ENCODE measurements at places on chromosomes 3 and 15.
A peak's percentile ranks its signal among the peaks of the same experiment; 100 is the strongest.

GRCh38 chr3:119205685-119206084 is 32.3 kb downstream of the UPK1B start:
- DNase-seq, result no peak

DNA sequence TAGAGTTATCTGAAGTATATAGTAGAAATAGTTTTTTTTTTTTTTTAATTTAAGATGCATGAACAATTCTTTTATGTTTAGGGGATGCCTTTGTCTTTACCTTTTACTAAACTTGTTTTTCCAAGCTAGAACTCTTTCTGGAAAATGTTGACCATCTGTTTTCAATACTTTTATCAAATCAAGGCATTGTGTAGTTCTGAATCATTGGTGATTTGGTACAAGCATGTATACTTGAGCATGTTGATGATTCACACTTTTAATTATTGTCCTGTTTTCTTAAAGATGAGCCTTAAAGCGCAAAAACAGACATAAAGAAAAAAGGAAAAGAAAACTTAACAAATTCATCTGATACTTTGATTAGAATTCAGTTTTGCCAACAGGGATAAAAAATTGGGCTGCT is 28.3 kb downstream of the PDCD6IP start:
- DNase-seq, result peak; percentile 27

GRCh38 chr15:76163457-76164295 is 103.9 kb downstream of the TMEM266 start:
- DNase-seq, result no peak

DNA sequence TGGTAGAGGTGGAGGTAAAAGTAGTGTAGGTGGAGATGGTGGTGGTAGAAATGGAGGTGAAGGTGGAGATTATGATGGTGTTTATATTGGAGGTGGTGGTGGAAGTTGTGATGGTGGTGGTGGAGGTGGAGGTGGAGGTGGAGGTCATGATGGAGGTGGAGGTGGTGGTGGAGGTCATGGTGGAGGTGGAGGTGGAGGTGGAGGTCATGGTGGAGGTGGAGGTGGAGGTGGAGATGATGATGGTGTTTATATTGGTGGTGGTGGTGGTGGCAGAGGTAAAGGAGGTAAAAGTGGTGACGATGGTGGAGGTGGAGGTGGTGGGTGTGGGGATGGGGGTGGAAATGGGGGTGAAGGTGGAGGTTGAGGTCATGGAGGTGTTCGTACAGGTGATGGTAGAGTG is 107.8 kb downstream of the ASB7 start:
- DNase-seq, result no peak

DNA sequence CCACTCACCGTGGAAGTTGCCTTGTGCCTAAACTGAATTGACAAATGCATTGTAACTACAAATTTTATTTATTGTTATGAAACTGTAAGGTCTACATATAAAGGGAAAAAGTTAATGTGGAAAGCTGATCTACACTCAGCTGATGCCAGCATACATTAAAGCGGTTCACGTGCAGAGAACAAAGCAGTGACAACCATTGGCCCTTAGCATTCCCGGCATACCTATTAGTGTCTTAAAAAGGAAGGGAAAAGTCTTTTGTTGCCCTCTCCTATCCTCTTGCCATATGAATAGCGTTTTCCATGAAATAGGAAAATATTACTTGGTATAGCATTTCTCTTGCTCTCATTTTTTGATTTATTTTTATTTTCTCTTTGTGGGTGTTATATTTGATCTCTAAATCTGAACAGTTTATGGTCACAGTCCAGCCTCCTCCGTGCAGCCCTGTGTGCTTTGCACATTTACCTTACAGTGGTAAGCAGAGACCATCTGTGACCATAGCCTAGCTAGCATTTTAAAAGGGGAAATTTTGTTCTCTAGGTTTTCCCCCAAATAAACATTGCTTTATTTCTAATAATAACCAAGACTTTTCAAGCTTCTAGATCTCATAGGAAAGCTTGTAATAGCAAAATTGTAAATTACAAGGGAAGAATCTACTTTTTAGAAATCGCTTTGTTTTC is 89.7 kb upstream of the CGNL1 start:
- DNase-seq, result no peak

DNA sequence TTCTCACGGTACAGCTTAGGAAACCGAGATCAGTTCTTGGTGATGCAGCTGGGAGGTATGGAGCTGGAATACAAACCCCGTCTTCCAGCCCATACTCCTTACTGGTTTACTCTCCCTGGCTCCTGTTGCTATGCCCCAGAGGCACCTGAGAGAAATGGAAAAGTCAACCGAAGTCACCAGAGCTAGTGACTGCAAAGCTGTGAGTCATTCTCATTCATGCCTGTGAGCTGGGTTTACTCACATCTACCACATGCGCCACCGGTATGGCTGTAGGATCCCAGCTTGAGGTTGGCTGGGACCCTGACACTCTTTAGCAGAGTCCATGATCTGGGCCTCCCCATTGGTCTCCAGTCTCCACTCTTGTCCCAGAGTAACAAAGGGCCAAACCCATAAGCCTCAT is 111.5 kb upstream of the ETV5 start:
- DNase-seq, result no peak

DNA sequence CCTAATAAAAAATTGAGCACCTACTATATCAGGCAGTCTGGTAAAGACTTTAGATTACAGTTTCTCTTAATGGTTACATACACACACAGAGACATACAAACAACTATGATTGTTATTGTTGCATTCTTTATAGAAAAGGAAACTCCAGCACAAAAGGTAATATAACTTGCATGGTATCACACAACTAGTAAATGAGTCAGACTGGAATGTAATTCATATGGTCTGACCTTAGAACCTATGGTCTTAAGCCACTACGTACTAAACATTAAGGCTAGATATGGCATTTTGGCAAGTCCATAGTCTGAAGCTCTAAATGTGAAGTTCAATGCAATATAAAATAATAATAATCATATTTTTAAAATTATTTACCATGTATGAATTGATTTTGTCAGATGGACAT is 380.6 kb downstream of the LSAMP start:
- DNase-seq, result no peak

GRCh38 chr3:30581067-30581585 is 25.3 kb upstream of the TGFBR2 start:
- DNase-seq, result no peak

- no peak for DNase-seq
Observed at GRCh38 chr3:129000742-129001100, 383 bp upstream of the EFCC1 start.

GRCh38 chr3:13346481-13347389 is 73.4 kb downstream of the NUP210 start:
- DNase-seq, result no peak

- DNase-seq, result no peak
Observed at GRCh38 chr15:29259233-29259632, 10.4 kb downstream of the NSMCE3 start.

DNA sequence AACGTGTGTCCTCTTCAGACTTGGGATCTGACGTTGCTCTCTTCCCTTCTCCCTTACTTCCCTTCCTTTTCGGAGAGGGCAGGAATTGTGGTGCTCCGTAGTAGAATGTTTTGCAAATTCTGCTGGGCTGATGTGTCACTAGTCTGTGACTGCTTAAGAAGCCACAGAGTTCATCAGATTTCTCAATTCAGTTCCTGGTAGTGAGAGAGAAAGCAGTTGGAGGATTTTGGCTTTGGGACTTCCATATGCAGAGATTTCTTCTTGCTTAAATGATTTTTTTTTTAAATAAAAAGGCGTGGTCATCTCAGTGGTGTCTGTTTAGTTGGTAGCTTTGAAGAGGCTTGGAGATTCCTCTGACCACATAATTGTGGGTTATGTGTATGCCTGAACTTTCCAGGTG is 10.1 kb downstream of the CEMIP start:
- no peak for DNase-seq

- DNase-seq, result no peak
Observed at GRCh38 chr15:81611679-81612078, 237.7 kb upstream of the TMC3 start.

DNA sequence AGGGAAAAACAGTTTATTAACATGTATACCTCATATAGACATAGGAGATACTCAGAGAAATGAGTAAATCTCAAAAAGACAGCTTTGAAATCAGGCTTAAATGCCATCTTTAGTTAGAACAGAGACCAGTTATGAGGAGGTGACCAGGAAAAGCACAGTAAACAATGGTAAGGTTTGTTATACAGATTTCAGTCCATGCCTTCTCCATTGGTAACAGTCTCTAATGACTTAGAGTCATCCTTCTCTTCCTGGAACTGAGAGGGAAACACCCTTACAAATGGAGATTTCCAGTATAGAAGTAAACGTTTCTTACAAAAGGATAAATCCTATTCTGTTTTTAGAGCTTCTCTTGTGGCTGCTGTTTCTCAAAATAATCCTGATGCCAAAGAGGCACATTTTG is 476.3 kb upstream of the NAALADL2 start:
- no peak for DNase-seq

DNA sequence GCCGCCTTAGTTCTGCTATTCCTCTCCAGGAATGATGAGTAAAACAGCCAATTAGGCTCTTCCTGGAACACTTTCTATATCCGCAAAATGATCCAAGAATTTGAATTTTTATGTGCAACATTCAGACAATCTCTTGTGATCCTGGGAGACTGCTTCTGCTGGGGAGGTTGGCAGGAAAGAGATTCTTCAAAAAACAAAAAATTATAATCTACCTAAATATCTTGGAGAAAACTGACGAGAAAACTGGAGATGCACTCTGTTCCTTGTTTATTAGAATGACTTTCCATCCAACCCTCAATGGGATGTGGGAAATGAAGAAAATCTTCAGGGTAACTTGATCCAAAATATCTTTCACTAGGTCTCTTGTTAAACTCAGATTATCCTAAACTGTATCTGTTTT is 346.3 kb upstream of the UBE2E2 start:
- no peak for DNase-seq

GRCh38 chr3:121531269-121531668 is 14.5 kb downstream of the POLQ start:
- no peak for DNase-seq

DNA sequence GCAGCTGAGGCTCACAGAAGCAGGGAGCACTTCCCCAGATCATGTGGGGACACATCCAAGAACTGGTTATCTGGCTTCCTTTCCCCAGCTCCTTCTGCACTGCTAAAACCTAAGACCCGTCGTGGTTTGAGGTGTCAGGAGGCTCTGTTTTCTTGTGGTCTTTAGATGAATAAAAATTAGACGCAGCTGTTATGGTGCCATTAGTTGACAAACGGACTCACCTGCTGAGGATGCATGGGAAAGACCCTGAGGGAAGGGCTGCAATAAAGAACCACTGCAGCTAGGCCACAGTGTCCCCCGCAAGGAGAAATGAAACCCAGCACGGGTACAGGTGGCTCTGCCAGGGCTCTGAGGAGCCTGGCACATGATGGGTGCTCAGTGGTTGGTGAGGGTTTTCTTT is 99.4 kb downstream of the IQSEC1 start:
- DNase-seq, result no peak

DNA sequence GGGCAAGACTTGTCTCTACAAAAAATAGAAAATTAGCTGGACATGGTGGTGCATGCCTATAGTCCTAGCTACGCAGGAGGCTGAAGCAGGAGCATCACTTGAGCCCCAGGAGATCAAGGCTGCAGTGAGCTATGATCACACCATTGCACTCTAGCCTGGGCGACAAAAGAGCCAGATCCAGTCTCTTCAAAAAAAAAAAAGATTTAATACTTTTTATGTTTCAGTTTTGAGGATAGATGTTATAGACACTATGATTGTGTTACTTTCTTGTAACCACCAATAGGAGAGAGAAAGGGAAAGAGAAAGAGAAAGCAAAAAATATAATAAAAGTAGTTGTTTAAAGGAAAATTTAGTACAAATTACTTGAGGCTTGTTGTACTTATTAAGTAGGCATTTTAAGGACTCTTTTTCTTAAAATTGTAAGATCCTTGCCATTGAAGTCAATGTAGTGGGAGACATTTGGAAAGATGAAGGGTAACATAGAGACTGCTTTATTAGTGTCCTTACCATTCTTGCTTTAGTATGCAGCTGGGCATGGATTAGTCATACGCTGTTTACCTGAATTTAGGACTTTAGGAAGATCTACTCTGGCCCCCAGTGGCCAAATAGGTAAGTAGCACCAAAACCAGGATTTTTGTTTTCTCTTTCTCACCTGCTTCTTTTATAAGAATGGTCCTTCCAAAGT is 35.1 kb upstream of the ZDHHC23 start:
- DNase-seq, result peak; percentile 24

DNA sequence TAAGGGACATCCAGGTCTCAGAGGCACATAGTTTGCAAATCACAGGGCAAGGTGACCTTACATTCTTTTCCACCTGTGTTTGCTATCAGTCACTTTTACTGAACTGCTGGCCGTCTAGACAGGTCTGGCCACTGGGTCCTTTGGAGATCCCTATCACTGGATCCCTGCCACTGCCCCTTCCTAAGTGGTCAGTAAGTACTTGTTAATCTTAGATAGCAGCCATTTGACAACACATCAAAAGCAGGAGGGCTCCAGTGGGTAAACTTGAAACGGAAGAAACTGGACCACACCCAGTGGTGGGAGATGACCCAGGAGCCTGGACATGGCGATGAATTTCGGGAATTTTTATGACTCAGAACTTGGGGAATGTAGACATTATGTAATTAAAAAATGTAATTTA is 28.9 kb upstream of the RASGRP1 start:
- DNase-seq, result no peak

DNA sequence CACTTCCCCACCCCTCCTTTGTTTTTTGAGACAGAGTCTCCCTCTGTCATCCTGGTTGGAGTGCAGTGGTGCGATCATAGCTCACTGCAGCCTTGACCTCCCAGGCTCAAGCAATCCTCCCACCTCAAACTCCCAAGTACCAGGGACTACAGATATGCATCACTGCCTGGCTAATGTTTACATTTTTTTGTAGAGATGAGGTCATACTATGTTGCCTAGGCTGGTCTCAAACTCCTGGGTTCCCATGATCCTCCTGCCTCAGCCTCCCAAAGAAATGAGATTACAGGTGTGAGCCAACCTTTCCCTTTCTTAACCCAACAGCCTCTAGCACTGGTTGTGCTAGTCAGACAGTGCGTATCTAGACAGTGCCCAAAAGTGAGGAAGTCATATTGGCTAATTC is 6.4 kb upstream of the GATM start:
- no peak for DNase-seq

DNA sequence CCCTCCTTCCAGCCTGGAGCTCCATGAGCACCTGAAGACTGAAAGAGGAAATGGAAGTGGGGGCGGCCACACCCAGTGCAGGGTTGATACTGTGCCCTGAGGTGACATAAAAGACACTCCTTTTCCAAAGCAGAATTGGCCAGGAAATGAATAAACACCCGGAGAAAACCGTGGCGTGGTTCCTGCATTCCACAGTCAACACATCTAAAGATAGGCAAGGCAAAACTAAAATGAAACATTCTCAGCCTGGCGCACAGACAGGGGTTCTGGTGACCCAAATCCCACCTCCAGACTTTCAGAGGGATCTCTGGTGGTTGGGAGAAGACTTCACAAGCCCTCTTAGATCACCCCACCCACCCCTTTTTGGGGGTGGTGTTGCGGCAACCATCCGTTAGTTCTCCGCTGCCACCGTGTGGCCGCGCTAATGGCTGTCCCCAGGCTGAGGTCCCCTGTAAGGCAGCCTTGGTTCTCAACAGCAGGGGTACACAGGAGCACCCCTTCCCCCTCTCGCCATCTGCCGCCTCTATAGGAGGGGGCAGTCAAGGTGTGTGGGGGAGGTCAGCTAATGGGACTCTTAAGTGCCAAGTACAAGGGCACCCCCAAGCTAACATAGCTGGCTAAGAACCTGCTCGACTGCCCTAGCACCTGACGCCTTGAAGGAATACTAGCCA is 2.5 kb upstream of the MST1R start:
- DNase-seq, result peak; percentile 11

- no peak for DNase-seq
Observed at GRCh38 chr3:149480326-149481017, 6.0 kb downstream of the TM4SF4 start.

- no peak for DNase-seq
Observed at GRCh38 chr3:152452318-152452717, 183.6 kb downstream of the MBNL1 start.

- no peak for DNase-seq
Observed at GRCh38 chr15:59946084-59946483, 58.0 kb upstream of the FOXB1 start.

All from GM04503 (cell line).